ENCODE measurements at places on chromosomes 7 and 10.
A peak's percentile ranks its signal among the peaks of the same experiment; 100 is the strongest.

- DNase-seq: no peak
Observed at GRCh38 chr10:3805201-3805790, 20.3 kb upstream of the KLF6 start.

DNA sequence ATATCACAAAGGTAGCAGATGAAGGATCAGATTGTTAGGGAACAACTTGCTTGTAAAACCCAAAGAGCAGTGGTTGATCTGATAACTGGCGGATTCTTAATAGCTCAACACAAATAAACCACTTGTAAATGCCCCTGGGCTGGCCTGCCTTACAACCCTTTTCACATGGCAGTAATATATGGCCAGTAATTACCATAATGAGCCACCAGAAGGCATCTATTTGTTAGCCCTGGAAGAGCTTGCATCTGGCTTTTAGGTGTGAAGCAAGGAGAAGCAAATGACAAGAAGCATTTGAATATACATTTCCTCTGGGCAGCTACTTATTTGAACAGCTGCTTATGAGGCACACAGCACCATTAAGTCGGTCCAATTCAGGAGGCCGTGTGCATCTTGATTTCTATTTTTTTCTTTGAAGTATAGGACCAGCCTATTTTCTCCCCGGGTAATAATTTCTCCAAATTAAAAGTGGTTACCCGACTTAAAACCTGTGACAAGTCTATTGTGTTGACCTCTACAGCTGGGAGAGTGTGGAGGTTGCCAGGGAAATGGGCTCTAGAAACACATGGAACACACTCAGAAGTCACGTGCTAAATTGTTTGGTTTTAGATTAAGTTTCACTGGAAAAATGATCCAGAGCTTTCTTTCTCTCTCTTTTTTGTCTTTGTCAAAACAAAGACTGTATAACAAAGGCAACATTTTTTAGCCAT is 113.4 kb downstream of the SEM1 start:
- DNase-seq: no peak

DNA sequence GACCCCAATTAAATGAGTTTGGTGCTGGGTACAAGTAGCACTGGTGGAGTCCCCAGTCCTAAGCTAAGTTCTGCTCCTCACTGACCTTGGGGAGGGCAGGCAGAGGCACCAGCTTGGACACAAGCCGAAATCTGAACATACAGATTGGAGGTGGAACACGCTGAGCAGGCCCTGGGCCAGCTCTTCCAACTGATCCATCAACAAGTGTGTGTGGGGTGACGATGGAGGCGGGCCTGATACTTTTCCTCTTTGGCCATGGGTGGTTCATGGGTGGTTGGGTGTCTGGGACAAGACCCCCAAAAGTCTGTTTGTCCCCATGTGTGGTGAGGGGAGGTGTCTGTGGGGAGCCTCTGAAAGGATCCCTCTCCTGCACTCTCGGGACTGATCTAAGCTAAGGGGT is 1.9 kb downstream of the ADCYAP1R1 start:
- DNase-seq: no peak

- DNase-seq: no peak
Observed at GRCh38 chr7:15407910-15408309, 153.9 kb downstream of the AGMO start.

DNA sequence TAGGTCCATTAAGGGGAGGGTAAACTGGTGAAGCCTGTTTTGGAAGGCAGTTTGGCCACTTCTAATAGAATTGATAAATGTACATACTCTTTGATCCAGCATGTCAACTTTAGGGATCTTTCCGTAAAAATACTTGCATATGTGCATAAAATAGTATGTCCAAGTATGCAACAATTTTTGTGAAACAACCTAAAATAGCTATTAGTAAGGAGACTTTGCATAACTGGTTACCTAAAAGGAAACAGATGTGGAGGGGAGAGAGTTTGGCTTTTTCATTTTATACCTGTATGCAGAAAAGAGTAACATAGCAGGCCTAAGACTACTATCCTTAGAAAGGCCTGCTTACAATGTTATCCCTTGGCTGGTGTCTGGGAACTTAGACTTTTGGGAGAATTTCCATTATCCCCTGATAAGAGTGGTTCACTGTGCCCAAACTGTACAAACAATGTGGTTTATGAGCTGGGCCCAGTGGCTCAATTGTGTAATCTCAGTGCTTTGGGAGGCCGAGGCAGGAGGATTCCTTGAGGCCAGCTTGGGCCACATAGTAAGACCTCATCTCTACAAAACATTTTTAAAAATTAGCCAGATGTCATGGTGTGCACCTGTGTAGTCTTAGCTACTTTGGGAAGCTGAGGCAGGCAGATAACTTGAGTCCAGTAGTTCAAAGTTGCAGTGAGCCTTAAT is 21.3 kb downstream of the PTPN12 start:
- no peak for DNase-seq

GRCh38 chr10:11505639-11506038 is 105.8 kb downstream of the USP6NL start:
- no peak for DNase-seq

DNA sequence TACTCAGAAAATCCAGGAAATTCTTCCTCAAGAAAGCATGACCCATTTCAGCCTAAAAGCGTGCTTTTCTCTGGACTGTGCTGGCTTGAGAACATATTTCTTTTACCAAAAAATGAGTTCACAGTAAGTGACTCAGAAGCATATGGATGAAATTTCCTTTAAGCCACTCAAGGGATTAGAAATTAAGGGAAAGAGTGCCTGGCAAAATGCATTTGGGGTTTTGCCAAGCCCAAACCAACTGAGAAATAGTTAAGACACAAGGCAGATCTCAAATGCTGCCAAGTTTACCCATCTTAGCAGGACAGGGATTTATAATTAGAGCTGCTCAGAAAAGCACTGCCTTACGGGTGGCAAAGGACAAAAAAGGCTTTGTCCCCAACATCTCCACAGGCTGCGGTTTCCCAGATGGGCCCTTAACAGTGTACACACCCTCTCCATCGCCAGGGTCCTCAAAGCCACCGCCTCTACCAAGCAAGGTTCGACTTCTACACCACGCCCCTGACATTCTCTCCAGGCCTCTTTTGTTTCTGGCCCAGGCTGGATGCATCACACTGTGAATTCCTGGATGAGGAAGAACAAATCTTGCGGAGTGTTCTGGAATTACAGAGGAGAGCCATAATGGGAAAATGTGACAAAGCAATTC is 30.1 kb upstream of the CDHR3 start:
- peak; percentile 88 for DNase-seq

DNA sequence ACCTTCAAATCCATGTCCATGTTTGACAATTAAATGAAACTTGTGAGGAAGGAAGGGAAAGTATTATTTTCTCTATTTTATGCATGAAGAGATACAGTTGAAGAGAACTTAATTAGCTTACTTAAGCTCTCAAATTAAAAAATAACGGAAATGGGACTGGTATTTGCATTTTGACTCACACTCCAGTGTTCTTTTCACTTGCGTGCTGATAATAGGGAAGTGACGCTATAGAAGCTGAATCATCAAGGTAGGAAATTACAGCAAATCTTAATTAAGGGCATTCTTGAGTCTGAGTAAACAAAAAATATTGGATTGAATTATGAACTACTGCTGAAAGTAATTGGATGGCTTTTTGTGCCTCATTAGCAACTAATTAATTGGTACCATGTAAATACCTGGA is 44.0 kb upstream of the NPVF start:
- no peak for DNase-seq

DNA sequence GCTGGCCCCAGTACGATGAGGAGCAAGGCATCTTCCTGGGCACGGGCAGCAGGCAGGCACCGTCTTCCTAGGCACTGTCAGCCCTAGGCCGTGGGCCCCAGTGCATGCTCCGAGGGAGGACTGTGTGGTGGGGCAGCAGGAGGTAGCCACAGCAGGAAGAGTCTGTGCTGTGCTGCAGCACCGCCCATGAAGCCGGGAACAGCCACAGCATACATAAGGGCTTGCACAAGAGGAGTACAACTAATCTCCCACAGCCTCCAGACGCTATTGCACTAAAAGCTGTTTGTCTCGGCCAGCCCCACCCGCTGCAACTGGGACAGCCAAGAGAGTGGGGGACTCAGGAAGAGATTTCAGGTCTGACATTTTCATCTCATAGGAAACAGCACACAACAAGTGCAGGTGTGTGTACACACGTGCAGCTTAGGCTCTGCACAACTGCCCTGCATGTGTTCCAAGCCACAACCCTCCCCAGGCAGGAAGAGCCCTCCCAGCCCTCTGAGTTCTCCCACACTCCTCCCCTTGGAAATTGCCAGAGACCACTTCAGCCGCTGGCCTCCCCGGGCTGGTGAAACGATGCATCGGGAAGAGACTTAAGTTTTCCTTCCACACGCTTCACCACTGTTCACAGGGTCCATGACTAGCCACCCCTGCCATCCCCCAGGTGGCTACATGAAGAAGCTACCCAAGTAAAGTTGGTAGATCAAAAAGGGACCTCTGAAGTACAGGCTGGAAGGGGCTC is 88.1 kb upstream of the DDC start:
- DNase-seq: no peak

GRCh38 chr10:61545170-61545569 is 92.0 kb upstream of the TMEM26 start:
- no peak for DNase-seq

DNA sequence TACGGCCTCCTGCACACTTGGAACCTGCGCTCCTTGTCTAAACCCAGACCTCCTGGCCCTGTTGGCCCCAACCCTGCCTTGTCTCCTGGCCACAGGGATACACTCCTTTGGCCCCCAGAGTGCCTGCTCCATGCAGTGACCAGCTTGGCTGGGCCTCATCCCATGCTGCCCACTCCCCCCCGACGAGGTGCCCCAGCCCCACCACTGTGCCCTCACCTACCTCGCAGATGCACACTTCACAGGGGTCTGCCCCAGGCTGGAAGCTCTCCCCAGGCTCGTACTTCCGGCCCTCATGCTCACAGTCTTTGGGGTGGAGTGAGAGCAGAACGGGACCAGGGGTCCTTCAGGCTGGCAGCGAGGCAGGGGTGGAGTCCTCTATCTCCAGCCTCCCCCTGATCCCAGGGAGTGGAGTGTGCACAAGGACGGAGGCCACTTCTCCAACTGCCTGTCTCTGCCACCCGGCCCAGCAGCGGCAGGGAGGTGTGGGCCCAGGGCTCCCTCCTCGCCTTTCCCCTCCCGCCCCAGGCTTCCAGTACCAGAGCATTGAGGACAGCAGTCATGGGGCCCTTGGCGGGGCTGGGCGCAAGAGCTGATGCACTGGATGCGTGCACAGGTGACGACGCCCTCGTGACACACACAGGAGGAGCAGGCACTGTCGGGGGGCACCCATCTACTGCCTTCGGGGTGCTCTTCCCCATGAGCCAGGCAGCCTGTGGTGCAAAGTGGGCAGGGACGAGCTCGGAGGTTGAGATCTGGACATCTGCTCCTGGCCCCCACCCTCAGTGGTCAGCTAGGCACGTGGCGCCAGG is 22.1 kb downstream of the ATP6V1F start:
- no peak for DNase-seq

GRCh38 chr7:105098863-105099515 is 85.0 kb downstream of the KMT2E start:
- DNase-seq: no peak

- DNase-seq: no peak
Observed at GRCh38 chr10:103086261-103086660, 106.8 kb downstream of the NT5C2 start.

DNA sequence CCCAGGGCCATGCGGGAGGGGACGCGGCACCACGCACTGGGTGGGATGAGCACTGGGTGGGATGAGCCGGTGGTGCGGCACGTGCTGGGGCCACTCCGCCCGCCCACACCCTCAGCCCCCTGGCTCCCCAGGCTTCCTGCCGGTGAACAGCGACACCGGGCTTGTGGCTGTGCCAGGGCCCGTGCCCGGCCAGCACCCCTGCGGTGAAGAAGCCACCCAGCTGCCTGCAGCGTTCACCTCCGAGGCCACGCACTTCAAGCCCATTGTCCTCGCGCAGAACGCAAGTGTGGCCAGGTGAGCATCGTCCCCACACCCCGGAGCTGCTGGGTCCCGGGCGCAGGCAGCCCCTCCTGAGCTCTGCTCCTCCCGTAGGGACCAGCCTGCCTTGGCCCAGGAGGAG is 31.8 kb upstream of the UTF1 start:
- DNase-seq: no peak

DNA sequence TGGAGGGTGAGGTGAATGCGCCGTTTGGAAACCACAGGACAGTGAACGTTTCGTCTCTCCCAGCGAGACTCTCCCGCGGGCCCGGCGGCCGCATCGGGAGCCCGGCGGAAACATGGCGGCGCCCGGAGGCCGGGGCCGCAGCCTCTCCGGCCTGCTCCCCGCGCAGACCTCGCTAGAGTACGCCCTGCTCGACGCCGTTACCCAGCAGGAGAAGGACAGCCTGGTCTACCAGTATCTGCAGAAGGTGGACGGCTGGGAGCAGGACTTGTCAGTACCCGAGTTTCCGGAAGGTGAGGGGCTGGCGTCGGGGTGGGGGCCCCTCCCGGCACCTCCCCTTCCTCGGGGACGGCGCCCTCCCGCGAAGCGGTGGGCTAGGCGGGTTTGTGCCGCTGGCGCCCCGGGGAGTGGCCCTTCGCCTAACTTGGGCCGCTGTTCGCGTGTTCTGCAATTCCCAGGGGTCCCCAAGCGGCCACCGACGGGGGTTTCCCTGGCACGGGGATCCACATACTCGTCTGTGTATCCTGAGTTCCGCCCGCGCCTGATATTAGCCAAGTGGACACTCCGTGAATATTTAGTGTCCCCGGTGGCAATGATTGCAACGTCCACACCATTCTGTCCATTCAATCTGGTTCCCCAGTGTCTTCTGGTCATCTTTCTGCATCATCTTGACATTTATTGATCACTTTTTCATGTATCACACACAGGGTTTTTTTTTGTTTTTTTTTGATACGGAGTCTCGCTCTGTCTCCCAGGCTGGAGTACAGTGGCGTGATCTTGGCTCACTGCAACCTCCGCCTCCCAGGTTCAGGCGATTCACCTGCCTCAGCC is 514 bp downstream of the NHLRC2 start:
- DNase-seq: peak; percentile 9

DNA sequence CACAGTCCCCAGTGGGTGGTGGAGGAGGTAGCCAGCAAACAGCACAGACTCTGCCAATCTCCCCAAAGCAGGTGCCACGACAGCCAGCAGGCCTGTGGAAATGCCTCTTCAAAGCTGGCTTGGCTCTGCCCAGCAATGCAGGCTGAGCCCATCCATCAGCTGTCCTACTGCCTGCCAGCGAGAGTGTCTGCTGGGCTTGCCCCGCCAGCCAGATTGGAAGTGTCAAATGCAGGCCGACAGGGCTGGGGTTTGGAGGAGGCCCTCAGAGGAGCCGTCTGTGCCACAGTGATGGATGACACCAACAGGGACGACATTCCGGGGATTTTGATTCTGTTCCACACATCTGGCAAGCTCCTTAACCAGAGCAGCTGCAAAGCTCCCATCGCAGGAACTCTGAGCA is 16.7 kb downstream of the HABP2 start:
- DNase-seq: no peak

- DNase-seq: peak; percentile 69
Observed at GRCh38 chr10:51244748-51245490, 170.6 kb downstream of the PRKG1 start.

DNA sequence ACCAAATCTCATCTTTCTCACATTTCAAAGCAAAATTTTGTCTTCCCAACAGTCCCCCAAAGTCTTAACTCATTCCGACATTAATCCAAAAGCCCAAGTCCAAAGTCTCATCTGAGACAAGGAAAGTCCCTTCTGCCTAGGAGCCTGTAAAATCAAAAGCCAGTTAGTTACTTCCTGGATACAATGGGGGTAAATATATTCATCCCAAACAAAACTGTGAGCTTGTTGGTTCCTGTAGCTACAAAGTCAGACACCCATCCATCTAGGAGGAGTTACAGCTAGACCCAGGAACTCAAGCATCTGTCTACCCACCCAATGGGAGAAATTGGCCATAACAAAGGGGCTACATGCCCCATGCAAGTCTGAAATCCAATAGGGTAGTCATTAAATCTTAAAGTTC is 51.9 kb downstream of the MTURN start:
- DNase-seq: no peak

- no peak for DNase-seq
Observed at GRCh38 chr10:35422228-35422627, 85.9 kb downstream of the CCNY start.

Measured in fibroblast of skin of left biceps (primary cell).